ENCODE measurements at places on chromosomes 2 and 18. TPM values are rescaled to one million over a fixed set of nuclear protein-coding genes. Genes with fewer than 3 reads are reported as not detected.

DNA sequence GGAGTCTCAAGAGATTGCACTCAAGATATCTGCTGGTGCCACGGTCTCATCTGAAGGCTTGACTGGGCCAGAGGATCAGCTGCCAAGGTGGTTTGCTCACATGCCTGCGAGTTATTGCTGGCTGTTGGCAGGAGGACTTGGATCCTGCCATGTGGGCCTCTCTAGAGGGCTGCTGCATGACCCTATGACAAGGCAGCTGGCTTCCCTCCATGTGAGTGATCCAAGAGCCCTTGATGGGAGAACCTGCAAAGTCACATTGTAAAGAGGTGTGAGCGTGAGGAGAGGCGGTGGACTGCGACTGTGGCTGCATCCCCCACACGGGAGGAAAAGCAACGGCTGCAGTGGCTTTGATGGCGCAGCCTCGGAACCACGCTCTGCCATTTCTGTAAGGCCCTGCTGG, 4.0 kb upstream of the ALLC start:
- H3K4me1 ChIP-seq: peaks cover 47% of the 10 kb centered on the region
- no peak overlapping the region for H3K4me3 ChIP-seq
- peak overlapping the region; percentile 38 for H3K27ac ChIP-seq
- no peak for DNase-seq

DNA sequence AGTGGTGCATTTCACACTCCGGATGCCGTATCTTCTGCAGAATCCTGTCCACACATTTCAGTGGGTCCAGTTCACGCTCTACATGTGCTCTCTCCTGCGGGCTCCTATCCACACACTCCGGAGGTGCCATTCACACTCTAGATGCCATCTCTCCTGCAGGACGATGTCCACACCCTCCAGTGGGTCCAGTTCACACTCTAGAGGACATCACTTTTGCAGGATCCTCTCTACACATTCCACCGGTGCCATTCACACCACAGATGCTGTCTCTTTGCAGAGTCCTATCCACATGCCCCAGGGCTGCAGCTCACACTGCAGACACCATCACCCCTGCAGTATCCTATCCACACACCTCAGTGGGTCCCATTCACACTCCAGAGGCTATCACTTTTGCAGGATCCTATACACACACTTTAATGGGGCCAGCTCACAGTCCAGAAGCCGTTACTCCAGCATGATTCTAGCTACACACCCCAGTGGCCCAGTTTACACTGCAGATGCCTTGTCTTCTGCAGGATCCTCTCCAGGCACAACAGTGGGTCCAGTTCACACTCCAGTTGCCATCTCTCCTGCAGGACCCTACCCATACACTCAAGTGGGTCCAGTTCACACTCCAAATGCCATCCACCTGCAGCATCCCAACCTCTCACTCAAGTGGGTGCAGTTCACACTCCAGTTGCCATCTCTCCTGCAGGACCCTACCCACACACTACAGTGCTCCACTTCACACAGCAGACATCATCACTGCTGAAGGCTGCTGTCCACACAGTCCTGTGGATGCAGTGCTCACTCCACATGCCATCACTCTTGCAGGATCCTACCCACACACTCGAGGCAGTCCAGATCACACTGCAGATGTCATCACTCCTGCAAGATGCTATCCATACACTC, 2.1 kb upstream of the PXDN start:
- H3K27ac ChIP-seq: no peak overlapping the region
- H3K36me3 ChIP-seq: peaks cover 12% of the 10 kb centered on the region
- peak overlapping the region; percentile 83 for H3K4me3 ChIP-seq
- peaks cover 16% of the 10 kb centered on the region for H3K27me3 ChIP-seq
- H3K4me1 ChIP-seq: peaks cover 33% of the 10 kb centered on the region

DNA sequence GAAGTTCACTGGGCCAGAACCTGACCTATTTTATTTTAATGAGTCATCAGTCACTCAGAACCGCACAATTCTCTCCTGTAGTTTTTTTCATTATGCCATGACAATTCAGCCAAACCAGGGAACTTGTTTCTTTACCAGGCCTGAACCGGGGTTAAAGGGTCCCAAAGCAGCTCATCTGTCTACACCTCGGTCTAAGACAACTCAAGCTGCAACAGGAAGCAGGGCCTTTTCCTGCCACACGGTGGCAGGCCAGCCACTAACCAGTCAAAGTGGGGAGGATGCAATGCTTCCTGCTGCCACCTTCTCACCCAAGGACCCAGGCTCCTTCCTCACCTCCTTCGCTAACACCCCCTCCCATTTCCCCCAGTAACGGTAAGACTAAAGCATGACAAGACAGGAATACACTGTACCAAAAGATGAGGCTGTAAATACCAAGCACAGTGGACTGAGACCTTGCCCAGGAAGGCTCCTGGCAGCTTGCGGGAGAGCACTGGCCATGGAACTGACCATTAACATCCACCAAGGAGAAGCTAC, 56.7 kb upstream of the ACKR3 start:
- peaks cover 13% of the 10 kb centered on the region for H3K27me3 ChIP-seq
- DNase-seq: peak; percentile 48
- H3K4me3 ChIP-seq: no peak overlapping the region
- H3K27ac ChIP-seq: no peak overlapping the region
- H3K4me1 ChIP-seq: peaks cover 11% of the 10 kb centered on the region

DNA sequence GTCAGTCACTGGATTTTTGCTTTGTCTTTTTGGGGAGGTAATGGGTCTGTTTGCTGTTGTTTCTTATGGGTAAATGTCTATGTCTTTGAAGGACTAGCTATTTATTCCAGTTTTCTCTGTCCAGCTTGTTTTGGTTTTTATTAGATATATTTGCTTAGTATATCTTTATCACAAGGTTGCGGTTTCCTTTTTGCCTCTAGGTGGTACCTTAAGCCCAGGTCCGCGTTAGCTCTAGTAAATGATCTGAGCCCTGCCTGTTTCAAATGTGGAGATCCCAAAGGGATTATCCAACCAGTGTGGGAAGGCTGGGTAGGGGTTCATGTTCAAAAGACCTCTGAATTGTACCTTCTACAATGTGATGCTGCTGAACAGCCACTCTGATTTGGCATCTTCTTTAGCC, 114.5 kb downstream of the MYO3B start:
- no peak for DNase-seq
- H3K4me3 ChIP-seq: no peak overlapping the region
- H3K4me1 ChIP-seq: no peaks in the 10 kb centered on the region
- no peak overlapping the region for H3K27ac ChIP-seq
- peaks cover 9% of the 10 kb centered on the region for H3K36me3 ChIP-seq

- H3K36me3 ChIP-seq: no peaks in the 10 kb centered on the region
- DNase-seq: no peak
- no peaks in the 10 kb centered on the region for H3K27me3 ChIP-seq
Measured at GRCh38 chr2:167048829-167049228, 160.5 kb downstream of the XIRP2 start.

The TMEM87B gene
- 6.2 TPM for total RNA-seq

The CHST9 gene
- total RNA-seq: 0.49 TPM

The MLPH gene
- not detected for total RNA-seq

The CRYGB gene
- not detected for total RNA-seq

Measured in neural crest cell (in vitro differentiated cells).